ENCODE measurements at places on chromosomes 2 and 18.

DNA sequence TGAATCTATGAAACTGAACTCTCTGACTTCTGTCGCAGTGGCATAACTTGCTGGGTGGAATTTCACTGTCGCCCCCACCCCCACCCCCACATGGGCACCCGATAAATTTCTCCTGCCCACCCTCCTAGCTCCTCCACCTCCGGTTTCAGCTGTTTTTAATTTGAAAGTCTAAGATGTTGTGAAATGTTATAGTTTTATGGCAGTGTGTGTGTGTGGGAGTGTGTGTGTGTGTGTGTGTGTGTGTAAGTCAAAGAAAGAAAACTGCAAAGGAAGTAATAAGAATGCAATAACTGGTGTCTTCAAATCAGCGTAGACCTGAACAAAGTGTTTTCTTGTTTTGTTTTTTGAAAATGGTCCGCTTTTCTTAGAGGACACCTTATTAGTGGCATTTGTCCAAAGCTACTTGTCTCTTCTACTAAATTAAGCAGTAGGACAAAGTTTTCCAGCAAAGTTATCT is 388 bp downstream of the DTNA start:
- DNase-seq: peak; percentile 62

GRCh38 chr2:171864357-171864985 is 29.6 kb downstream of the SLC25A12 start:
- DNase-seq: no peak

DNA sequence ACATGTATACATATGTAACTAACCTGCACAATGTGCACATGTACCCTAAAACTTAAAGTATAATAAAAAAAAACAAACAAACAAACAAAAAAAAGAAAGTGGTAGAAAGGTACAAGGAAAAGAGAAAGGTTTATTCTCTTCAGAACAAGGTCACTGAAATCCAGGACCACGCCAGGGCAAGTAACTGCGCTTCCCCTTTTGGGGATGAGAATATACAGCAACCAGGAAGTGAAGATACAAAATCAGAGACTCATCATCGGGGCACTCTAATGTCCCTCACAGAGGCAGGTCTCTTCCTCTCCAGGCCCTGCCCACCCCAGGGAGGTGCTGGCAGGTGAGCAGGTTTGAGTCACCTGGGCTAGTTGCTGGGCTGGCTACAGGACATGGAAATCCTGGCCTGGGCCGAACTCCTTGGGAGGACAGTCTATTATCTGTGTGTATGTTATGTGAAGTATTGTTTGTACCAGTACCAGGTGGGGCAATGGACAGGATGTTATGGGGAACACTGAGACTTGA is 100.4 kb upstream of the GPR45 start:
- DNase-seq: no peak

DNA sequence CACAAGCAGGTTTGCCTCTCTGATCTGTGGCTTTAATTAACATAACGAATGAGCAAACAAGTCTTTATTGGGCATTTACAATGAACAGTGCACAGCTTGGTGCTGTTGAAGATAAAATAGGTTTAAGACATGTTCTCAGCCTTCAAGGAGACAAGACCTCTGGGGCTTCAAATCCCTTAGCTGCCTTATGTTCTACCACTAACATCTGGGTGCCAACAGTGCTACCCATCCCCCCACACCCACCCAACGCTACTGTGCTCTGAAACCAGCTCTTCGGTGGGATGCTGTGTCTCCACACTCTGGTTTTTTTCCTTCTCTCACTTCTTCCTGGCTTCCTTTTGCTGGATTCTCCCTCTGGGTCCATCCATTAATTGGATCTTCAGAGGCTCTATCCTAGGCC is 14.1 kb upstream of the B3GNT2 start:
- DNase-seq: no peak

GRCh38 chr2:233756429-233757081 is 3.5 kb upstream of the UGT1A1 start:
- no peak for DNase-seq

DNA sequence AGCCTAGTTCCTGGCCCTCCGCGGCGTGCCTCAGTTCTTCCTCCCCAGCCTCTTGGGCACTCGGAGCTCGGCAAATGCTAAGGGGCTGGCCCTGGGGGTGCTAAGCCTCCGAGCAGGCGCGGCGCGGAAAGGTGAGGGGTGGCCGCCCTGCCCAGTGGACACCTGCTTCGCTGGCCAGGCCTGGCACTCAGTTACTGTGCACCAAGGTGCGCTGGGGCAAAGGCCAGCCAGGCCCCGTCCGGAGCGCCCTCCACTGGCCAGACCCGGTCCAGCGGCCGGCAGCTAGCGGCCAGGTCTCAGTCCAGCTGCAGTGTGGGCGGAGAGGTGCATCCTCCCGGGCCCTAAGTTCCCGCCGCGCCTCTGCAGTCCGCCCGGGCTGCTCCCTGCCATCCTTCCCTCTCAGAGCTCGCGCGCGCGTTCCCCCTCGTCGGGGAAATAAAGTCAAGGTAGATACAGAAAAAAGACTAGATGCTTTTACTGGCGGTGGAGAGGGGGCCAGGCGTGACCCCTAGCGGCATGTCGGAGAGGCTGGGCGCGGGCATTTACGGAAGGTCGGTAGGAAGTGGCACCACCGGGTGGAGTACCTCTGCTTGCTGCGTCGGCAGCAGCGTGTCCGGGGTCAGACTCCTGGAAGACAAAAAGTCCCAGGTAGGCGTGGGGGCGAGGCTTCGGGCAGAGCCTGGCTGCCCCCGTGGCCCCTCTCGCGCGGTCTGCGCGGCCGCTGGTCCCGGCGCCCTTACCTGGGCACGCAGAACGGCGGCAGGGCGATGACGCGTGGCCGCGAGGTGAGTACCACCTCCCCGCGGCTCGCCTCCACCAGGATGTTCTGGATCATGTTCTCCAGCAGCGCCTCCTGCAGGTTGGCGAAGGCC is 9.4 kb upstream of the CRYBA2 start:
- DNase-seq: peak; percentile 16

DNA sequence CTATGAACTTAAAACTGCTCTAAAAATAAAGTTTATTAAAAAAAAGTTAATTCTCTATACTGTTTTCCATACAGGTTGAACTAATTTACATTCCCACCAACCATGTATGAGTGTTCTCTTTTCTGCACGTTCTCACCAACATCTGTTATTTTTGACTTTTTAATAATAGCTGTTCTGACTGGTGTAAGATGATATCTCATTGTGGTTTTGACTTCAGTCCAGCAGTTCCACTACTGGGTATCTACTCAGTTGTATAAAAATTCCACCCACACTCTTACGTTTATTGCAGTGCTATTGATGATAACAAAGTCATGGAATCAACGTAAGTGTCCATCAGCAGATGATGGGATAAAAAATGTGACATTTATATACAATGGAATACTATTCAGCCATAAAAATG is 33.7 kb downstream of the SPAG16 start:
- peak; percentile 66 for DNase-seq

DNA sequence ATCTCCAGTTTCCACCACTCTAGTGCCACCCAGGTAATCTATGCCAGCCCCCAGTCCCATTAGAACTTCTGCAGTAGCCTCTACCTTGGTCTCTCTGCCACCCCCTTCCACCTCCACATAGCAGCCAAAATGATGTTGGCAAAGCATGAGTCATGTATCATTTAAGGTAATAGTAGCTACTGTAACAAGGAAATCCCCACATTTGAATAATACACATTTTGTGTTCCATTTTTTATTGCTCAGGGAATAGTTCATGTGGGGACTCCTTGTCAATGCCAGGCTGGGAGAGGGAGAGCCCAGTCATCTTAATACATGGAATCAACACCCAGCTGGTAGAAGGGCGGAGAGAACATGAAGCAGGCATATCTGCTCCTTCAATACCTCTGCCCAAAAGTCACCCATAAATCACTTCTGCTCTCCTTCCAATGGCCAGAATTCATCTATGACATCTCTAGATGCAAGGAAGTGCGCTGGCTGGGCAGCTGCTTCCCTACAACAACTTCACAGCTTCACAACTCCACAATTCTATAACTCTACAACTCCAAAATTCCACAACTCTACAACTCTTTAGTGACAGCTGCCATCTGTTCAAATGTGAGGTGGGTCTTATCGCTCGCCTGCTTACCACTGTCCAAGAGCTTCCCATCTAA is 70.6 kb upstream of the GLS start:
- DNase-seq: no peak

- DNase-seq: no peak
Measured at GRCh38 chr2:18721038-18721922, 131.9 kb upstream of the NT5C1B start.

GRCh38 chr2:99988599-99988998 is 153.8 kb downstream of the AFF3 start:
- DNase-seq: peak; percentile 36

DNA sequence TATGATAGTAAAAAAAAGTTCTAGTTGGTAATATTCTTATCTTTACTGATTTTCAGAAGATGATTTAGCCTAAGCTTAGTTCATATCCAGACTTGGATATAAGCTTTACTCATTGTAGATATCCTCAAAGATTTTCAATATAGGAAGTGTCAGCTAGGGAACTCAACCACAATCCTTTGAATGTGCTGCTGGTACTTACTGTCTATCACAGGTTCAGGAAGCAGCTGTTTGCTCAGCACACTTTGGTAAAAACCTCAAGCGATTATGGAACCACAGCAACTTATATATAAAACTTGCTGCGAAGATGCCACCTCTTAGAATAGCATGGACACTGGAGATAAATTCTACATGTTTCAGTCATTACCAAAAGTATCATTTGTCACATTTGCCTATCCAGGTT is 60.1 kb upstream of the TNFRSF11A start:
- no peak for DNase-seq

DNA sequence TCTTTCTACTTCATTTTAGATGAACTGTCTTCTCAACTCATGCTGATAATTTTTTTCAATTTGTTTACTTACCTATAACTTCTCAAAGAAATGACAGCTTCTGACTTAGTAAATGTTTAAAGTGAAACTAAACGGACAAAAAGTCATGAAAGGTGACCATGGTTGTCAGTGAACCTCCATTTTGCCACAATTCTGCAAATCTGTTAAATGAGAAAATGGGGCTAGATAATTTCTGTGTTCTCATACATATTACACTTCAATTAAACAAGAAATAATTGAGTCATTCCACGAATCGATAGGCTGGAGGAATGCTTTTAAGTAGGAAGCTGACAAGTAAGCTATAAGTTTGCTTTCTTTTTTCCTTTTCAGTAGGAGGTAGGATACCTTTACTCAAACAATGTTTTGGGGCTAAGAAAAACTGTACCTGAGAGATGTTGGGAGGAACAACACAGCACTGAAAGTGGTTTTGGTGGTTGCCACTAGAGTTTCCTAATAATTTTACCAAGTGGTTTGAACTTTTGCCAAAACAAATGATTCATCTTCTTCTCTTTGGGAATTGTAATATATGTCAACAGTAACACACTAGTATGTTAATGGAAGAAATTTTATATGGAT is 17.1 kb downstream of the DYNAP start:
- DNase-seq: peak; percentile 26
